ENCODE measurements at places on chromosomes 11 and 22. TPM values are rescaled to one million over a fixed set of nuclear protein-coding genes. Genes with fewer than 3 reads are reported as not detected.

BIK gene
- total RNA-seq, result 2.5 TPM

GRCh38 chr11:20081336-20081735 is 78.9 kb downstream of the DBX1 start:
- no peak overlapping the region for H3K4me3 ChIP-seq
- H3K36me3 ChIP-seq, result no peaks in the 10 kb centered on the region
- no peak for DNase-seq

DNA sequence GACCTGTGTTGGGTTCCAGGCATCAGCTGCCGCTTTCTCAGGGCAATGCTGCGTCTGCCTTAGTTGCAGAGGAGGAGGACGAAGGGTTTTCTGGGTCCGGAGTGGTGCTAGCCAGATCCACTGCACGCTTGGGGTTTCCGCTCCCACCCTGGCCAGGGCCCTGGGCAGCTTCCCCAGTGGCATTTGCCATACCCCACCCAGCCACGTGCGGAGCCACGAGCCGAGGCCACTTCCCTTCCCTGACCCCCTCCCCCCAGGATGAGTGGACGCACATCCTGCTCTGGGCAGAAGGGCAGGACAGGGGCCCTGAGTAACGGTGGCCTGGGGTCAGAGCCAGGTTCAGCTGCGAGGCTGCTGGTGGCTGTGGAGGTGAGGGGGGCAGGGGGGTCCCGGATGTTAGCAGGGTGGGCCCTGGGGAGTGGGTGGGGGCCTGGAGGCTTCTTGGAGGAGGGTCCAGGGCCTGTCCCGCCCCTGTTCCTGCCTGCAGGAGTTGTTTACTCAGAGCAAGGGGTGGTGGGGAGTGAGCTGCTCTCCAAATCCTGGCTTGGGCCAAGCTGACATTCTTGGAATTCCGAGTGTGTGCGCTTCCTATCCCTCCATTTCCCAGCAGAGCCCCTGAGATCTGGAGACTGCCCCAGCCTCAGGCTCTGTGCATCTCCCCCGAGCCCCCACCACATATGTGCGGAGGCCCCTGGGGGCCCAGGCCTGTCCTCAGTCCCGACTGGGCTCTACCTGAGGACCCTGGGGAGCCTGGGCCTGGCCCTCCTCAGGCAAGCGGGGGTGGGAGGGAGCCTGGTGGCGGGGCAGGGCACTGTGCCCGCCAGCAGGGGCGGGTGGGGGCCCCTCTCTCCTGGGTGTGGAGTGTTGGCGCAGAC is 1.4 kb downstream of the TSPAN4 start:
- peak overlapping the region; percentile 95 for H3K27ac ChIP-seq
- peaks cover 46% of the 10 kb centered on the region for H3K4me1 ChIP-seq
- H3K4me3 ChIP-seq, result peak overlapping the region; percentile 97
- peak; percentile 94 for DNase-seq
- no peaks in the 10 kb centered on the region for H3K27me3 ChIP-seq

C1QTNF4 gene
- 0.64 TPM for total RNA-seq

GRCh38 chr11:85718126-85718943 is 32.3 kb upstream of the CCDC89 start:
- no peak overlapping the region for H3K4me3 ChIP-seq
- H3K4me1 ChIP-seq, result no peaks in the 10 kb centered on the region
- no peaks in the 10 kb centered on the region for H3K27me3 ChIP-seq
- H3K36me3 ChIP-seq, result no peaks in the 10 kb centered on the region

GRCh38 chr11:74354036-74354435 is 42.6 kb upstream of the P4HA3 start:
- H3K36me3 ChIP-seq, result no peaks in the 10 kb centered on the region
- H3K27ac ChIP-seq, result no peak overlapping the region
- DNase-seq, result no peak

GRCh38 chr11:8532475-8532874 is 61.6 kb downstream of the STK33 start:
- peaks cover 21% of the 10 kb centered on the region for H3K4me1 ChIP-seq
- H3K4me3 ChIP-seq, result no peak overlapping the region
- H3K27me3 ChIP-seq, result no peaks in the 10 kb centered on the region
- DNase-seq, result no peak
- no peaks in the 10 kb centered on the region for H3K36me3 ChIP-seq

DNA sequence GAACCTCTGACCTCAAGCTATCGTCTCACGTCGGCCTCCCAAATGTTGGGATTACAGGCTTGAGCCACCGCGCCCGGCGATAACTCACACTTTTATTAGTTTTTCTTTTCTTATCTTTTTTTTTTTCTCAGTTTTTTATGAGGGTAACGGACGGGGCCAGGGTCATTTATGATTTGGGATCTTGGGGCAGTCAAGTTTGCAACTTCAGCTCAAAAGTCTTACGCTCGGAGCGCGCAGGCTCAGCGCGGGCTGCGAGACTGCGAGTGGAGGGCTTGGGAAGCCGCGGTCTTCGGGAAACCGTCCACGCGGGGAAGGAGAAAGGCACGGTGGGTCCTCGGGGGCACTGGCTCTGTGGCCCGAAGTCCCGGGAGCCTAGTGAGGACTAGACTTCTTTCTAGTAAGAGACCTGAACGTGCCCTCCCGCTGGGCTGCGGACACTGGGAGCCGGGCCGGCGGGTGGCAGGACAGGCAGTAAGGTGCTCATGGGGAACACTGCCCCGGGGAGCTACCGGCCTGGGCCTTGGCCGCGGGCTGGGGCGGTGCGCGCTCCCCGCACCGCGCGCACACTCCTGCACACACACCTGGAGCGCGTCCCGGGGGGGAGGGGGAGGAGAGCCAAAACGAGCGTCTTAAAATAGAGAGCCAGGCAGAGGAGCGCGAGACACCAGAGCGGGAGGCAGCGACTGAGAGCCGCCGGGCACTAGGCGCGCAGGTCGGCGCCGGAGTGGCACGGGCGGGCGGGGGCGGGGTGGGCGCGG is 476 bp upstream of the BARX2 start:
- H3K27ac ChIP-seq, result no peak overlapping the region
- peaks cover 80% of the 10 kb centered on the region for H3K27me3 ChIP-seq
- no peaks in the 10 kb centered on the region for H3K36me3 ChIP-seq
- H3K4me1 ChIP-seq, result peaks cover 24% of the 10 kb centered on the region

MYO7A gene
- total RNA-seq, result 99.1 TPM

DNA sequence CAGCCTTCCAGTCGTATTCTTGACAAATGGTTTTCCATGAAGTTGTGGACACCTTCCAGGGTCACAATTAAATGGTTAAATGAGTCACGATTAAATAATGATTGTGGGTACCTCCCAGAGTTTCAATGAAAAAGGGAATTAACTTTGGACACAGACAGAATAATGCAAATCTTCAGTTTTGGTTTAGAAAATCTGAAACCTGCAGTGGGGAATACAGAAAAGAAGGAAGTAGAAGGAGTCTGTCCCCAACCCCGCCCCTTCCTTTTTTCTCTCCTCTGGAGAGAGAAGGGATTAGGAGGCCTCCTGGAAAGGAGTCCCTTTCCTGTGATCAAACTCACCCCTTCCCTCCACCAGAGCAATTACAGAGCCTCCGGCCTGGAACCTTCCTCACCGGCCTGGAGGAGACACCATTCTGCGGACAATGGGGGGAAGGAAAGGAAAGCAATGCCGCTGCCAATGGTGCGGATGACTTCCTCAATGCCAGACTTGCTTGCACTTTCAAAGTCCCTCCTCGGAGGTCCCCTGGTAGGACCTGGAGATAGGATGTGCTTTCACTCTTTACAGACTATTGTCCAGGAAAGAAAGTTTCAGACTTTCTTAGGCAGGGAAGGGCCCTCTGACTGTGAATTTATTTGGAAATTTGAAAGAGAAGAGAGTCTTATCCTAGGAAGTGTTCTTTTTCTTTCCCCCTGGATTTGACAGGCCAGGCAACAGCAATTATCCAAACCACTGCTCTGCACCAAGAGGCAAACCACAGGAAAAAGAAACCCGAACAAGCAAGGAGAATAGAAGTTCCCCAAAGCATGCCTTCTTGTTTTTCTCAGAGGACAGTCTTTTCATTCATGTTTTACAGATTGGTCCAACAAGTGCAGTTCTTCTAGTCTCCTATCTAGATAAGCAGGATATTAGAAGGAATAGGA is 86.8 kb downstream of the PTPRJ start:
- H3K27ac ChIP-seq, result peak overlapping the region; percentile 72
- H3K27me3 ChIP-seq, result no peaks in the 10 kb centered on the region
- DNase-seq, result peak; percentile 62
- peak overlapping the region; percentile 46 for H3K4me3 ChIP-seq
- H3K4me1 ChIP-seq, result peaks cover 66% of the 10 kb centered on the region

DNA sequence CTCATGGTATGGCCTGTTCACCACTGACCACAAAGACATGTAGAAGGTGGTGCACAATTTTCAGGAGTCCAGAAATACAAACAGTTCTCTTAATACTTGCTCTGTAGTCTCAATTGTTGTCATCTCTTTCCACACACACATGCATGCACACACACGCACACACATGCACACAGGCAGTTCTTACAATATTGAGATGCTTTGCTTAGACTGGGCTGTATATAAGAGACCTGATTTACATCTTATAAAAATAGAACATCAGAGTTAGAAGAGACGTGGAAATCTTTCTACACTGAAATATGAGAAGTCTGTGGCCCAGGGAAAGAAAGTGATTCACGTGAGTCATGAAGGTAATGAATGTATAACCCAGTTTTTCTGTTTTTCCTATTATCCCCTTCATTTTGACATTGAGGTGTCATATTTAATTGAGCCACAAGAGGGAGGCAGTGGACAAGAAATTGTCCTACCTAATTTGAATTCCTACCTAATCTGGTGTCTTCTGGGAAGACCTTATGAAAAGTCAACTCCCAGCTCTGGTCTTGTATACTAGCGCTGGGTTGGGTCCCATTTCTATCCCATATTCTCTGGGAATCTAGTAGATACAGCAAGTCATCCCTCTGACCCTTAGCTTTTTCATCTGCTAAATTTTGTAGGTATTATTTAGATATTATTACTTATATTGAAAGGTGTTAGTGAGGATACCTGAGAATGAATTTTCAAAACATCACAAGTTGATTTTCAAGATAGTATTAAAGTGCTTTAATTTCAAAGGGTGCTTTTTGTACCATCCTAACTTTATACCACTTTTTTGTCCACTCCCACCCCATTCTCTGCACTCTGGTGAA is 14.9 kb upstream of the MS4A4A start:
- no peaks in the 10 kb centered on the region for H3K36me3 ChIP-seq
- no peak for DNase-seq
- no peak overlapping the region for H3K27ac ChIP-seq
- H3K4me1 ChIP-seq, result peaks cover 4% of the 10 kb centered on the region
- no peaks in the 10 kb centered on the region for H3K27me3 ChIP-seq
- H3K4me3 ChIP-seq, result no peak overlapping the region

- H3K36me3 ChIP-seq, result no peaks in the 10 kb centered on the region
- H3K27ac ChIP-seq, result no peak overlapping the region
- no peak for DNase-seq
These were observed 58.3 kb downstream of the MYO7A start for GRCh38 chr11:77186302-77186701.

DNA sequence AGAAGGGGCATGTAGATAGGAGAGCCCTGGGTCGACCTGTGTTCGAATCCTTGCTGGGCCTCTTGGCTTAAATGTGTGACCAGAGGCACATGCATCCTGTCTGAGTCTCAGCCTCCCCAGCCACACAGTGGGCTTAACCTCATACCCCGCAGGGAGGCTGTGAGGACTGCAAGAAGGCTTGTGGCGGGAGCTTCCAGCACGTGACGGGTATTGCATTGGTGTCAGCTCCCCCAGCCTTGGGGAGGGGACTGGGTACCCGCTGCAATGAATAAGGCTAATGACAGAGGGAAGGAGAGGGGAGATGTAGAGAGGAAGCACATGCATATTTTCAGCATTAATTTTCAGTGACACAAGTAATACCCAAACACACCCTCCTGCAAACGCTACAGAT is 8.1 kb downstream of the RASD2 start:
- H3K27ac ChIP-seq, result no peak overlapping the region
- H3K4me3 ChIP-seq, result no peak overlapping the region
- H3K27me3 ChIP-seq, result peaks cover 66% of the 10 kb centered on the region

DNA sequence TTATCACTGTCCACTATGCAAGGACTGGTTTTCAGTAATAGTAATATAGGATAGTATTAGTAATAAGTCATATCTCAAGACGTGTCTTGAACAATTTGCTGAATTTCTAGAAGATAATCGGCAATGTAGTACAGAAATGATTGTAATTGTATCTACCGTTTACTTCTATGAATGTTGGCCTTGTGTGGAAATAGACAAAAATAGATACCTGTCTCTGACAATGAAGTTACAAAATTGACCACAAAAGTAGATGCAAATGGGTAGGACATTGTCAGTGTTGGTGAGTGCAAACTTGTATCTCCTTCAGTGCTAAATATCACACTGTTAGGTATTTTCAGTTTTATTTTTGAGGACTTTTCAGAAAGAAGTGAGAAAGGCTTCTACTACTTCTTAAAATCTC is 43.1 kb downstream of the SVIP start:
- no peaks in the 10 kb centered on the region for H3K27me3 ChIP-seq
- H3K4me1 ChIP-seq, result peaks cover 4% of the 10 kb centered on the region
- H3K36me3 ChIP-seq, result no peaks in the 10 kb centered on the region
- no peak overlapping the region for H3K4me3 ChIP-seq
- H3K27ac ChIP-seq, result no peak overlapping the region
- no peak for DNase-seq

DNA sequence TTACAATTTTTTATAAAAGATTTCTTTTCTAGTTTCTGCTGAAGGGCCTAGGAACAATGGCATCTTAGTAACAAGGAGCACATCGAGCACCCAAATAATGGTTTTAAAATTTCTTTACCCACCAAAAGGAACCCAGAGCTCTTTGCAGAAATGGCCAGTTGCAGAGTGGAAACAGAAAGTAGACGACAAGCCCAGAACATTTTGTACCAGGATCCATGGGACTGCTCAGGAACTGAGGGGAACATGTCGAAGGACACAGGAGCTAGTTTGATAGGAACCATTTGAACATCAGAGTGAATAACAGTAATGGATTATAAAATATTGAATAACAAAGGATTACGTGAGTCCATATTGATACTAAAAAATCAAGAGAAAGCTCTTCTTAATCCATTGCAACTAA is 17.3 kb downstream of the PANX1 start:
- no peak overlapping the region for H3K27ac ChIP-seq
- no peak overlapping the region for H3K4me3 ChIP-seq
- no peaks in the 10 kb centered on the region for H3K36me3 ChIP-seq
- H3K4me1 ChIP-seq, result peaks cover 98% of the 10 kb centered on the region
- H3K27me3 ChIP-seq, result no peaks in the 10 kb centered on the region

DNA sequence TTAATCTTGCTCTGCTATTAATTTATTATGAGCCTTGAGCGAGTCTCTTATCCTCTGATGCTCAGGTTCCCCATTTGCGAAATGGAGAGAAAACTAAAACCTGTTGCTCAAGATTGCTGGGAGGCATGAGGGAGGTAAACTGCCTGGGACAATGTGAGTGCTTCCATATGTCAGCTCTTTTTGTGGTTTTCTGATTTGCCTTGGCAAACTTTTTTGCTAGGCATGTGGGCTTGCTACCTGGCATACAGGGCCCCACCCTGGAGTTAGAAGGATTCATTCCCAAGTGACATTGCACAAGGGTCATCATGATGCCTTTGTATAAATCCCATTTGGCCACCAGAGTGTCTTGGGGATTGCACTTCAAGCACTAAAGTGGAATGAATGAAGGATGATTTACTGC is 22.4 kb downstream of the TSPAN18 start:
- H3K27me3 ChIP-seq, result no peaks in the 10 kb centered on the region
- no peaks in the 10 kb centered on the region for H3K36me3 ChIP-seq
- H3K4me3 ChIP-seq, result no peak overlapping the region
- H3K27ac ChIP-seq, result no peak overlapping the region

- no peak overlapping the region for H3K4me3 ChIP-seq
- H3K4me1 ChIP-seq, result no peaks in the 10 kb centered on the region
- no peak overlapping the region for H3K27ac ChIP-seq
- H3K36me3 ChIP-seq, result no peaks in the 10 kb centered on the region
- H3K27me3 ChIP-seq, result no peaks in the 10 kb centered on the region
These were observed 213.7 kb upstream of the TBCEL start for GRCh38 chr11:120810251-120810650.
